ENCODE measurements at places on chromosomes 16 and 17.

DNA sequence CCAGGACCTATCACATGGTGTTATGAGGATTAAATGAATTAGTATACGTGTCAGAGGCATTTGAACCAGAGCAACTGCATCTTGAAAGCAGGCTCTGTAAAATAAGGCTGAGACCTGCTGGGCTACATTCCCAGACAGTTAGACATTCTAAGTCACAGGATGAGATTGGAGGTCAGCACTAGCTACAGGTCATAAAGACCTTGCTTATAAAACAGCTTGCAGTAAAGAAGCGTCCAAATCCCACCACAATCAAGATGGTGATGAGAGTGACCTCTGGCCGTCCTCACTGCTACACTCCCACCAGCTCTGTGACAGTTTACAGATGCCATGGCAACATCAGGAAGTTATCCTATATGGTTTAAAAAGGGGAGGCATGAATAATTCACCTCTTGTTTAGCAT lies 71.8 kb downstream of the IRF8 start:
- no peak for DNase-seq

DNA sequence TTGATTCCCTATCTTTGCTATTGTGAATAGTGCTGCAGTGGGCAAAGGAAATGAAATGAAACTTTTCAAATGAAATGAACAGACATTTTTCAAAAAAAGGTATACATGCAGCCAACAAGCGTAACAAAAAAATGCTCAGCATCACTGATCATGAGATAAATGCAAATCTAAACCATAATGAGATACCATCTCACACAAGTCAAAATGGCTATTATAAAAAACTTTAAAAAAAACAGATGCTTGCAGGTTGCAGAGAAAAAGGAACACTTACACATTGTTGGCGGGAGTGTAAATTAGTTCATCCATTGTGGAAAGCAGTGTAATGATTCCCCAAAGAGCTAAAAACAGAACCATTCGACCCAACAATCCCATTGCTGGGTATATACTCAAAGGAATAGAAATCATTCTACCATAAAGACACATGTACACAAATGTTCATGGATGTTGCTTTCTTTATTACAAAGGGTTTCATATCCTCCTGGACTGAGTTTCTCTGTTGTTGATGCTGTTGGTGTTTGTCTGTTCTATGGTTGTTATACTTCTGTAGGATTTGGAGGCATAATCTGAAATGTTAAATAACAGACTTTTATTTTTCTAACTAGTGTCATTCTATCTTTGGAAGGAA lies 99.3 kb upstream of the SOX9 start:
- DNase-seq, result no peak

DNA sequence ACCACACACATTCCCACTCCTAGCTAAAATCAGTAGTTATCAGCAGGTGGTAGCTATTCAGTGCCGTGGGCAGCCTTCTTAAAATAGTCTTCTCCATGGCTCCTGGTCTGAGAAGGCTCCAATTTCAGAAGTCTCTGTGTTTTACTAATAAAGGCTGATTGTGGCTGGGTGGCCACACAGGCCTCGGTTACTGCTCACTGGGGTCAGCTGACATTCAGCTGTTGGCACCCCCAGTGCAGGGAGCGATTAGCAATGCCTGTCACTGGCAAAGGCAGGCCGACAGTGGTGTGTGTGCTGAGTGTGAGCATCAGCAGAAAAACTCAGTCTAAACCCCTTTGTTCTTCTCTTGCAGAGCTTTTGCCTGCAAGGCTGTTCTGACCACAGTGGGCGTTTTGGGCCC lies 16.6 kb upstream of the DBNDD1 start:
- no peak for DNase-seq

GRCh38 chr17:52145476-52145875 lies 13.0 kb downstream of the CA10 start:
- DNase-seq, result no peak

GRCh38 chr17:40958086-40958953 lies 8.4 kb downstream of the KRT39 start:
- DNase-seq, result no peak

DNA sequence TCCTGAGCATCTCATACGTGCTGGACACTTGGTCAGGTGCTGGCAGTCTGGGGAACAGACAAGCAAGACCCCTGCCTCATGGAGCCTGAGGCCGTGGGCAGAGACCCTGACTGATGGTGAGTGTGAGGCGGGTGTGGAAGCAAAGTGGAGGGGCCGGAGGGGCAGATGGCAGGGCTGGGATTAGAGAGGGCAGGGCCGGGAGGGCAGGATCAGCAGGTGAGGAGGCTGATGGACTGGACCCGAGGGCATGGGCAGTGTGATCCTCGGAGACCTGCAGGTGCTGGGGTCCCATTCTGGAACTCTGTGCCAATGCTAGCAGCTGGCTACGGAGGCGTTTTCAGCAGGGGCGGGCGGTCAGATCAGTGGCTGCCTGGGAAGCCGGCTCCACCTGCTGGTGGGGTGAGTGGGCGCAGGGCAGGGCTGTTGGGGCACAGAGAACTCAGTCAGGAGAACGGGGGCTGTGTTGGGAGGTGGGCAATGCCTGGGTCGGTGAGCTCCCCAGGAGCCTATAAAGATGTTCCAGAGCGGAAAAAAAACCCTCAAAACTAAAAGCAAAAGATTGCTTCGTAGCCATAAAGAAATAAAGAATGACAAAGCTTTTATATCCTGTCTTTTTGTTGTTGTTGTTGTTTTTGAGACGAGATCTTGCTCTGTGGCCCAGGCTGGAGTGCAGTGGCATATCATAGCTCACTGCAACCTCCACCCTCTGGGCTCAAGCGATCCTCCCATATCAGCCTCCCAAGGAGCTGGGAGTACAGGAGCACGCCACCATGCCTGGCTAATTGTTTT lies 8.9 kb upstream of the C16orf74 start:
- DNase-seq, result no peak

DNA sequence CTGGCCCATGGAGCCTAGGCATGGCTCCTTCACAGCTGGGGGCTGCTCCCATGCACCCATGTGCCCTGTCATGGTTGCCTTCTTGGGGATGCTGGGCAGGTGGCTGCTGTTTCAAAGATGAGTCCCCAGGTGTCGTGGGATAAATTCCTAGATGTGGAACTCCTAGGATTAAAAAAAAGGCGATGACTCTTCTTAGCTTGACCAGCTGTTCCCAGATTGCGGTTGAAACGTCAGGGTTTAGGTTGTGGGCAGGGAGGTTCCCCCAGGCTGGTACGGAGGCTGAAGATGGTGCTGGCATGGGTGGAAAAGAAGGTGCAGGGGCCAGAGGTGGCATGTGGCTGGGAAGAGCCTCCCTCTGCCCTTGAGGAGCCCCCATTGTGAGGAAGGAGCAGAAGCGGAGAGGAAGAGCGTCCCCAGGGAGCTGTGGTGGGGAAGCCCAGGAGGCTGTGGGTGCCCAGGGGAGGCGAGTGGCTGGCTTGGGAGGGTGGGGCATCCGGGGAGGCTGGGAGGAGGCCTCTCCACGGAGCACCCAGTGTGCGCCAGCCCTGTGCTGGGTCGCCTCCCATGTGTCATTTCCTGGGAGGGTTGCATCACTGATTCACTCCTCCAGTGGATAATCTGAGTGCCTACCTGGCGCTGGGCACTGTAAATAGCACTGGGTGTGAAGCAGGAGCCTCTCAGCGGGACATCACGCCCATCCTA lies 7.5 kb upstream of the KCNJ12 start:
- DNase-seq, result no peak

GRCh38 chr17:9958586-9959281 lies 53.7 kb upstream of the RCVRN start:
- no peak for DNase-seq

- no peak for DNase-seq
Measured at GRCh38 chr17:50634224-50634914, at the start of gene ABCC3. ABCC3 (plus strand) TSS chr17:50634881; CDS start chr17:50634937, 56 bp downstream.

DNA sequence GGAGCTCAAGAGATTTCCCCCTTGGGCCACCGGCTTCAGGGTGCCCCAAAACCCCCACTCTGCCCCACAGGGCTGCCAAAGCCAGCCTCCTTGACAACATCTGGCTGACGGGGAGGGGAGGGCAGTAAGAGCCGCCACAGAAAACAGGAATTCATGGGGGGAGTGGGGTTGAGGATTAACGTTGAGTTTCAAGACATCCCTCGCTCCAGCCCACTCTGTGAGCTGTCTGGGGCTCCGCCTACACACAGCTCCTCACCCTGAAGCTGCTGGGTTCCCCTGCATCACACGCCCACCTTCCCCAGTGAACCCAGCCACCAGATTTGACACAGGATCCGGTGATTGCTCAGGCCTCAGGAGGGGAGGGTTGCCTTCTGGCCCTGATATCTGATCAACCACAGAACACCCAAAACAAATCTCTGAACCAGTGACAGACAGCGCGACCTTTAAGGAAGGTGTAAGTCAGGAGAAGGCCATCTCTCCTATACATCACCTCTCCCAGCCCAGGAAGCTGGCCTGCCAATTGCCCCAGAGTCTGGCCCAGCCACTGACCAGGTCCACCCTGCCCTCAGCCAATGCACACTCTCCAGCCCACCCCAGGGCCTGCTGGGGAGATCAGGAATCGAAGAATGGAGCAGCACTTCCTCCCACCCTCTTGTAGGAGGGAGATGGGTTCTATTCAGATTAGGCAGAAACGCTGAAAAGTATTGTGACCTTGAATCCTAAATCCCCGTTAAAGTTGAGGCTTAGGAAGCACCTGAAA lies 132.1 kb downstream of the CLEC16A start:
- DNase-seq, result no peak

DNA sequence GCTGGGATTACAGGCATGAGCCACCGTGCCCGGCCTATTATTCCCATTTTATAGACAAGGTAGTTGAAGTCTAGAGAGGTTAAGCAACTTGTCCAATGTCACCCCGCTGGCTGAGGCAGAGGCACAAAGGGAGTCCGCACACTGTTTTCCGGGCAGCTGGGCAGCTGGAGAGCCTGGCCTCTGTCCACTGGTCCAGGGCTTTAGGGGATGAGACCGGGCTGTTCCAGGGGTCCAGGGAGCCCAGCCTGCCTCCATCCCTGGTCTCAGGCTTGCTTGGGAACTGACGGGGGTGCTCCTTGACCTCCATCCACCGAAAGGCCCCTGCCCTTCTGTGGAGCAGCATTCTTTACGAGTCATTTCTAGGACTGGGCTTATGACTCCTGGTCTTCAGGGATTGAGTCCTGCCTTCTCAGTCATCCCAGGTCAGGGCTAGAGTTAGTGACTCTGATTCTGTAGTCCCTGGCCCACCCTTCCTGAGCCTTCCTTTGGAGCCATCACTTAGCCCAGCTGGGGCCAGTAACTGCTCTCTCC lies 37.5 kb downstream of the SOCS3 start:
- DNase-seq, result no peak

DNA sequence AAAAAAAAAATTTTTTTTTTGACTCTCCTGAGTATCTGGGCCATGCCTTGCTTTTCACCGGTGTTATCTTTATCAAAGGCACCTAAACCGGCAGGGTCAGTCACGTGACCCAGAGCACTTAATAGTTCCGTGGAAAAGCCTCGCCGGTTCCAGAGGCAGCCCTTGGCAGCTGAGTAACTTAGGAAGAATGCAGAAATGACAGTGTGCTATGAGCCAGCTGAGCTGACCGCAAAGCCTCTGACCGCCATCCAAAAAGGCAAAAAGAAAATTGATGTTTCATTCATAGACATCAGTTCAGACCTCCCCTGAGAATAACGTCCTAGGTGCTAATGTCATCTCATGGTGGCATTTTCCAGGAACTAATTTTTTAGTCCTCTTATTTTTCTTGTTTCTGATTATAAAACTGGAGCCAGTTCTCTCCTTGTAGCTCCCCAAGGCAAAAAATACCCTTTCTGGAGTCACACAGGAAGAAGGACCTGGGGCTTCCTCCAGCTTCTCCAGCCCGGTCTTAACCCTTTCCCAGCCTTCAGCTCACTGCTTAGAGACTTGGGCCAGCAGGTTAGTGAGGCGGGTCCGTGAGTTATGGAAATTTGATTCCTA lies 122.6 kb downstream of the SOCS1 start:
- peak; percentile 79 for DNase-seq

- no peak for DNase-seq
Measured at GRCh38 chr17:49991409-49991808, 3.6 kb downstream of the DLX3 start.

- DNase-seq, result no peak
Measured at GRCh38 chr17:38343608-38344419, at the start of gene GPR179. GPR179 (minus strand) TSS chr17:38343956; CDS start chr17:38343789, 167 bp downstream.

DNA sequence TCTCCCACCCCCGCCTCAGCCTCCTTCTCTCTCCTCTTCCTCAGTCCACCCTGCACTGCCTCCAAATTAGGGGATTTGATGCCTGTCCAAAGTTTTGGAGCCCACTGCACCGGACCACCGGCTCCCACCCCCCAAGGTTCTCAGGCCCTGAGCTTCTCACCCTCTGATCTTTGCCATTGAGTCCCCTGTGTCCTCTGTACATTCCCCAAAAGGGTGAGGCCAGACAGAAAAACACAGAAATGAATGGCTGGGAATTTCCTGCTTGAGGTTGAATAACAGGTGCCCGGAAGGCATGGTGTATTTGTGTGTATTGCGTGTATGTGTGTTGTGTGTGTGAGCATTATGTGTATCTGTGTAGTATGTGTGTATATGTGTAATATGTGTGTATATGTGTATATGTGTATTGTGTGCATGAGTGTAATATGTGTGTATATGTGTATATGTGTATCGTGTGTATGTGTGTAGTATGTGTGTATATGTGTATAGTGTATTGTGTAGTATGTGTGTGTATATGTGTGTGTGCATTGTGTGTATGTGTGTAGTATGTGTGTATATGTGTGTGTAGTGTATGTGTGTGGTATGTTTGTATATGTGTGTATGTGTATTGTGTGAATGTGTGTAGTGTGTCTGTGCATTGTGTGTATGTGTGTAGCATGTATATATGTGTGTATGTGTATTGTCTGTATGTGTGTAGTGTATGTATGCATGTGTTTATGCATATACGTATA lies 16.0 kb upstream of the CCL17 start:
- DNase-seq, result no peak

DNA sequence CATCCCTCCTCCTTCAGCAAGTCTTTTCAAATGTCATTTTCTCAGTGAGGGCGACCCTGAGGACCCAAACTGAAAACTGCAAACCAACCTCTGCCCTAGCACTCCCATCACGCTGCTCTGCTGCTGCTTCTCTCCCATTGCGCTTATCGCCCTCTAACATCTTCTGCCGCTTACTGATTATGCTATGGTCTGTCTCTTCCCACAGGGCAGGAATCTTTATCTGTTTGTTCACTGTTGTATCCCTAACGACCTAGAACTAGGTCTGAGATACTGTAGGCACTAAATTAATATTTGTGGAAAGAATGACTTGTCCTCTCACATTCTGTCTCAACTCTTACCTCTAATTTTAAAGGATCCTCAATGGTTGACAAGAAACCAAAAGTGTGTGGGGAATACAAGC lies 12.5 kb downstream of the ZSCAN32 start:
- no peak for DNase-seq

Measured in fibroblast of skin of left quadriceps (primary cell).